ENCODE measurements at places on chromosomes 11 and 22. TPM values are rescaled to one million over a fixed set of nuclear protein-coding genes. Genes with fewer than 3 reads are reported as not detected.

GRCh38 chr22:39664485-39665200, 94.1 kb downstream of the CACNA1I start:
- no peaks in the 10 kb centered on the region for H3K36me3 ChIP-seq
- no peak for DNase-seq
- no peak overlapping the region for H3K27ac ChIP-seq
- no peak overlapping the region for H3K4me3 ChIP-seq
- peaks cover 30% of the 10 kb centered on the region for H3K4me1 ChIP-seq

- H3K36me3 ChIP-seq, result no peaks in the 10 kb centered on the region
- no peak overlapping the region for H3K27ac ChIP-seq
- H3K4me3 ChIP-seq, result no peak overlapping the region
- DNase-seq, result no peak
- no peaks in the 10 kb centered on the region for H3K27me3 ChIP-seq
These were observed 46.8 kb upstream of the KCNQ1OT1 start for GRCh38 chr11:2746401-2747247.

DNA sequence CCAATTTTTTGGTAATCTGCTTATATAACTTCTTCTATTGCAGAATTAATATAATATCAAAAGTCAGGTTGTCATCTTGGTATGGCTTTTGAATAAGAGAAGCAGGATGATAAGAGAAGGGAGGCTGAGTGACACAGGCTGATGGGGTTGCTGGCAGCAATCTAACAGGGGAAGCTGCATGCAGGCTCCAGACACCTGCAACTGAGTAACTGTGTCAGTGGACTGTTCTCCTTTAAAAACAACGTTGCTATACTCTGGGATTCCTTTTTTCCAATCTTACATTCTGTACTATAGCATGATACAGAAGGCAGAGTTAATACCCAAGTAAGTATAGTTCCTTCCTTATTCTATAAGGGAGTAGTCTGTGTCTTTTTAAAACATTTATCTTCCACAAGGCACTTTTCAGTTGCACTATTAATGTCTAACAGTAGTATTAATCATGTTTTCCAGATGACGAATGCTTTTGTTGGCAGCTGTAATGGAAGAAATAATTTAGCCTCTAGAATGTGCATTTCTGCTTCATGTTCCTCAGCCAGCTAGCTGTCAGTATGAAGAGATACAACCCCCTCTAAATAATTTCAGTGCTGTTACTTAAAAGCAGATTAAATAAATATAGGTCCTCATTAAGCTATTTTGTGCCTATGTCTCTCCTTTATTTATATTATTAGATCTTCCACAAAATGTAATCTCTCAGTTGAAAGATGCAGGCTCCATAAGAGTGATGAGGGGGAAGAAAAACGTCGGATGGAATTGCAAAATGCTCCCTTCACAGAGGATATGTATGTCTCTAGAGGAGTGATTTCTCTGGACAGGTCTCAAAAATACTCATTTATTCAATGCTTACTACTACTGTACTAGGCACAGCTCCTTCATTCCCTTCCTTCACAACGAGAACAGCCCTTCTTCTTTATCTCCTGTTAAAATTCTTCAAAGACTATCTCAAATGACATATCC, 50.8 kb downstream of the ATG16L2 start:
- H3K27me3 ChIP-seq, result no peaks in the 10 kb centered on the region
- H3K4me1 ChIP-seq, result peaks cover 21% of the 10 kb centered on the region
- H3K27ac ChIP-seq, result peak overlapping the region; percentile 18

DNA sequence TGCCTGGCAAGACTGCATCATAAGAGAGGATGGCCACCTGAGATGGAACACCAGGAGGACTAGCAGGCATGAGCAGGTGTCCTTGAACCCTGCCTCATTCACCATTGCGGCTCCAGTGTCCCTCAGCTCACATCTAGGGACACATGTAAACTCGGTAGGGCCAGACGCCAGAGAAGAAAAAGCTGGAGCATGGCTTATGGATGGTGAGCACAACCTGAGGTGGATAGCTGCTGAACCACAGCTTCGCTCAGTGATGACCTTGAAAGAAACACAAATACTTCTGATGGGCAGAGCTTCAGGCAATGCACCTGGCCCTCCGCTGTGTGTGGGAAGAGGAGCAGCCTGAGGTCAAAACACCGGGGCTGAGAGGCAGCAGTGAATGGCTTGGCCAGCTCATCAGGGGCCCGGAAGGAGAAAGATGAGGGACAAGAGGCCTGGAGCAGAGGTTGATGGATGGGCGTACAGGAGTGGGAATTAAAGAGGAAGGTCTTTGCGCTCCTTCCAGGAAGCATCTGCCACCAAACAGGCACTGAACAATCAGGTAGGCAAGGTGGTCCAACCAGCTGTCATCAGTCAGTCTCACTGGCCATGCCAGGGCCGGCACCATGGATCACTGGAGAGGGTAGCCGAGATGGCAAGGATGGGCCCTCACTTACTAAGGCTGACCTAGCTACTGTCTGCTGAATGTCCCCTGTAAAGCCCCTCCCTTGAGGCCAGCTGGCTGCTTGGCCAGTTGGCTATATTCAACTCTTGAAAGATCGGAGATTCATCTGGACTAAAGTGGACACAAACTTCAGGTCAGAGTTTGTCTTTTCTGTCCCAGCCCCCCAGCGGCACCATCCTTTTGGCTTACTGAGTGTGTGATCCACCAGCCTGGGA, 89.7 kb downstream of the MYEOV start:
- DNase-seq, result no peak
- no peaks in the 10 kb centered on the region for H3K4me1 ChIP-seq
- H3K4me3 ChIP-seq, result no peak overlapping the region
- peaks cover 3% of the 10 kb centered on the region for H3K27me3 ChIP-seq

DNA sequence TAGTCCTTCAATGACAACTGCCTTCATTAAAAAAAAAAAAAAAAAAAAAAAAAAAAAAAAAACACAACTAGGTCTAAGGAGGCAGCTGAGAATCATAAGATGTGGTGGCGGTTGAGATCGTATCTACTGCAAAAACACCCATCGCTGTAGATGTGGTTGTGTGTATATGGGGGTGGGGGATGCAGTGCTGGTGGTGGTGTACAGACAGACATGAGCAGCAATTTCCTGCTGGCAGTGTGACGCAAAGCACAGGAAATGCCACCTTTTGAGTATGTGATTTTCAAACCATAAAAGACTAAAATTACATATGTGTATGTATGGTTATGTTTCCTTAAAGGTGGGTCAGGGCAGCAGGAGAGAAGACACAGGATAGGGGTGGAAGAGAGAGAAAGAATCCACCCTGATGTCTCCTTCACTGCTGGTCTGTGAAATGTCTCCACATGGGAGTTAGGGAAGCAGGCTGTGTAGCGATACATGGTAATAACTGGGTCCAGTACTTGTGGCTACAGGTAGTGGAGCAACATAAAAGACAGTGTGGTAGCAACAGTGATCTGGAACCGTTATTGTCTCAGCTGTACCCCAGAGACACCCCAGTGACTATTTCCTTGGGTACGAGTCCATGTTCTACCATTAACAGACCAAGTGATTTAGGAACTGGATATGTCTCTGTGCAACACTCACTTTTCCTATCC, 57.9 kb downstream of the SYTL2 start:
- H3K4me3 ChIP-seq, result no peak overlapping the region
- no peak for DNase-seq
- no peaks in the 10 kb centered on the region for H3K36me3 ChIP-seq
- H3K27me3 ChIP-seq, result no peaks in the 10 kb centered on the region

GRCh38 chr11:60889869-60890311, 16.5 kb downstream of the PRPF19 start:
- no peak overlapping the region for H3K27ac ChIP-seq
- H3K36me3 ChIP-seq, result peaks cover 55% of the 10 kb centered on the region
- H3K27me3 ChIP-seq, result no peaks in the 10 kb centered on the region
- DNase-seq, result no peak
- H3K4me3 ChIP-seq, result no peak overlapping the region

DNA sequence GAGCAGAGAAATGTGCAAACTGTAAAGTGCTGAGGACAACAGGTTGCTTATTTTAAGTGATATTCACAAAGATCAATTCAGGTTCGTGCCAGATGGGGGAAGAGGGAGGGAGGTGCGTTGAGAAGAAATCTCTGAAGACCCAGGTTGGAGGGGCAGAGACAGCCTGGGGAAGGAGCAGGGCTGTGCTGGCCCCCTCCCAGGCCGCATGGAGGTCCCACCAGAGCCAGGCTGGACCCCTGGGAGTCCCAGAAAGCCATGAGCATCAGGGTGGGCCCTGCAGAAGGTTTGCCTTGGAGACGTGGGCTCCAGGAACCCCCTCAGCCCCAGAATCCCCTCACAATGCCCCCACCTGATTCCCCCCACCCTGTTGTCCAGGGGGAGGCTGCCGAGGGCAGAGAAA, 47.4 kb downstream of the IGLL1 start:
- no peaks in the 10 kb centered on the region for H3K36me3 ChIP-seq
- H3K27me3 ChIP-seq, result no peaks in the 10 kb centered on the region
- H3K27ac ChIP-seq, result no peak overlapping the region
- H3K4me1 ChIP-seq, result peaks cover 7% of the 10 kb centered on the region

- peak; percentile 70 for DNase-seq
- H3K4me3 ChIP-seq, result no peak overlapping the region
- peaks cover 67% of the 10 kb centered on the region for H3K36me3 ChIP-seq
- H3K27ac ChIP-seq, result no peak overlapping the region
These were observed 33.4 kb upstream of the CTTN start for GRCh38 chr11:70364745-70365543.

DNA sequence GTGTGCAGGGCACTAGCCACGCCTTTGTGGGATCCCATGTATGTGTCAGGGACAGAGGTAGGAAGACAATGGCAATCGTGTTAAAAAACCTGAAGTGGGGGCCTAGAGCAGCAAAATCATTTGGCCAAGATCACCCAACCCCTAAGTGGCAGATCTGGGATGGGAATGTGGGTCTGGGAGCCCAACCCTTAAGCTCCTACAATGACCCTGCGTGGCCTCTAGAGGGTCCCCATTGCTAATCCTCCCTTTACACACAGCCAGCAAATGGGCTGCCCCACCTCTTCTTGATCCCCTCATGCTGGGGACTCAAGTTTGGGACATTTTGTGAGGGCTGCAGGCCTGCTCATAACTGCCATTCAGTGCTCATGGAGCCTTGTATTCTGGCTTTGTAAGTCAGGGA, 73.2 kb upstream of the SUSD2 start:
- peak overlapping the region; percentile 75 for H3K27ac ChIP-seq
- peaks cover 14% of the 10 kb centered on the region for H3K36me3 ChIP-seq
- H3K27me3 ChIP-seq, result no peaks in the 10 kb centered on the region
- peaks cover 45% of the 10 kb centered on the region for H3K4me1 ChIP-seq
- no peak for DNase-seq

GRCh38 chr11:70755410-70756158, 357.3 kb downstream of the CTTN start:
- no peak overlapping the region for H3K27ac ChIP-seq
- peaks cover 10% of the 10 kb centered on the region for H3K4me1 ChIP-seq
- DNase-seq, result no peak
- H3K27me3 ChIP-seq, result no peaks in the 10 kb centered on the region
- H3K4me3 ChIP-seq, result no peak overlapping the region
- no peaks in the 10 kb centered on the region for H3K36me3 ChIP-seq

DNA sequence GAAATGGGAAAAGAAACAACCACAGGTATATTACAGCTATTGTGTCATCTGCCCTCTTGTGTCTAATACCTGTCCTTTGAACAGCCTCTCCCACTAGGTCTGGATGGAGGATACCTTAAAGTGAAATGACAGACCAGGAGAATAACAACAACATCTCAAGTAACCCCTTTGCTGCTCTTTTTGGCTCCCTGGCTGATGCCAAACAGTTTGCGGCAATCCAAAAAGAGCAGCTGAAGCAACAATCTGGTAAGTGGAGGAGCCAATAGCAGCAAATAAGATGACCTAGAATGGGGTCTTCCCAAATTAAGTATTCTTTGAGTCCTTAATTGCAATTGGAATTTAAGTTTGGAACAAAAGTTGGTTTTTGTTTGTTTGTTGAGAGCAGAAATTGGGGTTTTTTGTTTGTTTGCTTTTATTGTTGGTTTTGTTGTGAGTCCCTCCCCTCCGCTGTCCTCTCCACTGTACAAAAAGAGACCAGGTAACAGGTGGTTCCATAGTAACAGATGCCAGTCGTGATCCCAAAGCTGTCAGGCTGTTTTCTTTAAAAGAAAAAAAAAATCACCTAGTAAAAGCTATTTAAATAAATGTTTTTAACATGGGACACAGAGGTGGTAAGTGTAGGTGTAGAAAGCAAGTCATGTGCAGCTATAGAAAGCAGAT, 5.7 kb downstream of the UBE4A start:
- no peak overlapping the region for H3K27ac ChIP-seq
- no peaks in the 10 kb centered on the region for H3K27me3 ChIP-seq
- no peak for DNase-seq
- no peak overlapping the region for H3K4me3 ChIP-seq

DNA sequence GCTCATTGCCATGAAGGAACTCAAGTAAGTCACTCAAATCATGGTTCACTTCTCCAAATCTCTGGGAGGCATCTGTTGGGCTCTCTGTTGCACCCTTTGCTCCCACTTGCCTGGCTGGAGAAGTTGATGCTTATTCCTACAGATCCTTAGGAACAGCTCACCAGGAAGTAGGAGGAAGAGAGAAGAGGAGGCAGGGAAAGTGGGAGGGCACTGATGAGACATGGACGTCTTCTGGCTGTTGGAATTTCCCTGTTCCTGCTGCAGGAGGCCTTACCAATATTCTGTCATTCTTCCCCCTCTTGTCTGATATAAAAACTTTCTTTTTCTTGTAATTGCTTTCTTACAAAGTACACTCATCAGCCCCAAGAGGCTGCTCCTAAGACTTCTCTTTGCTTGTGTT, 13.6 kb downstream of the POLR2F start:
- H3K4me1 ChIP-seq, result peaks cover 22% of the 10 kb centered on the region
- no peak overlapping the region for H3K27ac ChIP-seq
- no peak overlapping the region for H3K4me3 ChIP-seq
- DNase-seq, result no peak

DNA sequence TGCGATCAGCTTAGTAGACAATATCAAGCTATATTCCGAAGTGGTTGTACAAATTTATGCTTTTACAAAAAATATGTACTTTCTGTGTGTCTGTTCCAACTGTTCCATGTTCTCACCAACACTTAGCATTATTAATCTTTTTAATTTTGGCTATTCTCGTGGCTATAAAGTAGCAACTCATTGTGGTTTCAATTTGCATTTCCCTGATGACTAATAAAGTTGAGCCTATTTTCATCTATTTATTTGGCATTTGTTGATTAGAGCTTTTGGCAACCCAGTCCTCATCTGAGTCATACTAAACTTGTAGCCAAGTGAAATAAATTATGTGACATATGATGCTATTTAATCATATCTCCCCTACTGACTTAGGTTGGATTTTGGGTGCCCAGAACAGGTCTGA, 115.9 kb downstream of the FBXO7 start:
- H3K4me3 ChIP-seq, result no peak overlapping the region
- H3K4me1 ChIP-seq, result no peaks in the 10 kb centered on the region
- H3K27me3 ChIP-seq, result no peaks in the 10 kb centered on the region
- no peak for DNase-seq
- H3K36me3 ChIP-seq, result no peaks in the 10 kb centered on the region
- H3K27ac ChIP-seq, result no peak overlapping the region

The CNTF gene
- total RNA-seq, result 2.1 TPM

The YPEL1 gene
- total RNA-seq, result 12.0 TPM

The CCDC85B gene
- total RNA-seq, result 63.5 TPM
